ENCODE measurements at places on chromosomes 3 and 15.

DNA sequence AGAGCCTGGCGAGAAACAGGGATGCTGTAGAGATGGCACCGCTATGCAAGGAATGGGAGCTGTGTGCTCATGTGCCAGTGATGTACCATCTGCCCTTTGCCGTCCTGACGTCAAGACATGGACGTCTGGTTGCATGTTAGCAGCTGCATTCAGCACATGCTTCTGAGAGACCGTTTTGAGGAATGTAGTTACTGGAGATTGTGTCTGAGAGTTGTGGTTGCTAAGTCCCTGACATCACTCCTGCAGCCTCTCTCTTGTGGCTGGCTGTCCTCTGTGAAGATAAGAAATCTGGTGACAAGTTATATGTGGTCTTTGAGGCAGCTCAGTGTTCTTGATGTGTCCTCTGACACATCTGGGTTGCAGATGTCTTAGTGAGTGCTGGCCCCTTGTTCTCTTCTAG lies 165.1 kb downstream of the APBA2 start:
- DNase-seq = no peak

DNA sequence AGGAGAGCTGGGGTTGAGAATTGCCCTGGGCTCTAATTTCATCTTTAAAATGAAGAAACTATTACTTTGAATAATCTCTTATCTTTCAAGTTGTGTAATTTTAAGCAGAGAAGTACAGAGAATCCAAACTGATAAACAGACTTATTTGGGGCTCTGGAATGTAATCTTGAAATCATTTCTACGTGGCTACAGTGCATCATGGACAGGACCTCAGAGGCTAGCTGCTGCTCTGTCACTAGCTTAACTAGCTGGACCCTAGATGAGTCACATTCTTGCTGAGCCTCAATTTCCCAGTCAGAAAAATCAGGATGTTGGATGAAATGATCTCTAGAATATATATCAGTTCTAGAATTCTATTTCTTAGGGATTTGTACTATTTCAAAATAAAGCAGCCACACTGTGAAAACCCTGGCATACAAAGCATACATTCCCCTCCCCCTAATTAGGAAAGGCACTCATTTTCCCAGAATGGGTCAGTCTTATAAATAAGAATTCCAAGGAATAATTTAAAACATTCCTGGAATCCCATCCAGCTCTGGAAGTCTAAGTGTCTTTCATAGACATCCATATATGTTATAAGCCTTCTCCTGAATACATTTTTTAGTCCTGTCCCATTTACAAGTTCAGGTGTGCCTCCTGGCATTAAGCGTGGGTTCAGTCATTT lies 47.2 kb downstream of the RASGRP1 start:
- DNase-seq = no peak

GRCh38 chr15:84595660-84596059 lies 5.1 kb upstream of the ZSCAN2 start:
- DNase-seq = no peak

DNA sequence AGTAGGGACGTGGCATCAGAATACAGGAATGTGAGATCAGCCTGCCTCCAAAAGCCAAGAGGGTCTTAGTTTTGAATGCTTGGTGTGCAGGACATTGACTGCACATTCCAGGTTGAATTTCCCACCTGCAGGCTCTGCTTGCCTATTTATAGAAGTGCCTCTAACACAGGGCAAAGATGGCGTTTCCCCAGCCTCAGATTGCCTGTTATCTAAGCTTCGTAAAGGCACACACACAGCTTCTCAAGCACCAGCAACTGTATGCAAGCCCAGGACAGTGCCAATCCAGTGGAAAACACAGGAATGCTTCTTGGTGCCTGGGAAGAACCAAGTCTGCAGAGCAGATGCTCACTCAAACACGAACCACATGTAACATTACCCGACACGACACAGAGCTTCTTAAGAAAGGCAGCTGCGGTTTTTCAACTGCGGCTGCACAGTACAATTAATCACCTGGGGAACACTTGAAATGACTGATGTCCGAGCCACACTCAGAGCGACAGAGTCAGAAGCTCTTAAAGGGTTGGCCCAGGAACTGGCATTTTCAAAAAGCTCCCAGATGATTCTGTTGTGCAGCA lies 90.0 kb upstream of the ANKRD34C start:
- DNase-seq = peak; percentile 14

- no peak for DNase-seq
These were observed 55.0 kb downstream of the POLR2M start for GRCh38 chr15:57761562-57761961.

- DNase-seq = no peak
These were observed 379.7 kb upstream of the TGFBR2 start for GRCh38 chr3:30226601-30227151.

DNA sequence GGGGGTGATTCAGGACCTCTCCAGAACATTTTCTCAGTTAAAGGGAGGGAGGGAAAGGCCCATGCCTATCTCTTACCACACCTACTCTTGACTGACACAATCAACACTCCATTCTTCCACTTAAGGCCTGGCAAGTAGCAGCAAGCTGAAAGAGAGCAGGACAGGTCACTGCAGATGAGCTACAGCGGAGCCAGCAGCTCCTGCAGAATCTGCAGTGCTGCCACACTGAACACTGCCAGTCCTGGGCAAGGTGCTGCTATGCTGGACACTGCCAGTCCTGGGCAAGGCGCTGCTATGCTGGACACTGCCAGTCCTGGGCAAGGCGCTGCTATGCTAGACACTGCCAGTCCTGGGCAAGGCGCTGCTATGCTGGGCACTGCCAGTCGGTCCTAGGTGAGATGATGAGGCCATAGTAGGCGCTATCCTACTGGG lies 143.7 kb downstream of the MYLK start:
- DNase-seq = no peak

DNA sequence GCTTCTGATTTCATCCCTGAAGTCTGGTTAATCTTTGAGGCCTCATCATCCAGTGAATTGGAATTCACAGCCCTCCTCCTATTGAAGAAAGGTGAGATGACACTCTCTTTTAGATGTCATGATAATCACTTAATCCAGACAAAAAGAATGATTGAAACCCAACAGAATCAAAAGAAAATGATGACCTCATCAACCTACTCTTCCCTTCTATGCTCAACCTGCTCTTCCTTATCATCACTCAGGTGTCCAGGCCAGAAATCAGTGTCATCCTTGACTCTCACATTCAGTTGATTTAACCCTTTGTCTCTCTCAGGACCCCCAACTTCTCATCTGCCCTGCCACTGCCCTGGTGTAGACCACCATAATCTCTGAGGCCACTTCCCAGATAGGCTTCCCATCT lies 11.8 kb downstream of the PLA2G4E start:
- no peak for DNase-seq

DNA sequence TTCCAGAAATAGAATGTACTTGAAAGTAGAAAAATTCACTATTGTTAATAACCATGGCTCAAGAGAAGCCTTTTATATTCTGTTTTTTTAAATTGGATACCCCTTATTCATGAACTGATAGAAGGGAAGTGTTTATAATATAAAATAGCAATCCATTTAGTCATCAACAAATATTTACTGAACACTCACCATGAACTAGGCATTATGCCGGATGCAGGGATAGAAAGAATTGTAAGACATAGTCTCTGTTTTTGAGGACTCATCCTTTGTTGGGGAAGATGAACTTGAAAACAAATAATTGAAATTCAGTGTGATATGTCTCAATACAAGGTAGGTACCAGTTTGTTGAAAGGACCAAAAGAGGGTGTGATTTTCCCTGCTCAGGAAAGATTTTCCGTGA lies 160.9 kb upstream of the SATB1 start:
- DNase-seq = no peak

GRCh38 chr3:31832551-31832950 lies 148.5 kb downstream of the OSBPL10 start:
- DNase-seq = no peak

DNA sequence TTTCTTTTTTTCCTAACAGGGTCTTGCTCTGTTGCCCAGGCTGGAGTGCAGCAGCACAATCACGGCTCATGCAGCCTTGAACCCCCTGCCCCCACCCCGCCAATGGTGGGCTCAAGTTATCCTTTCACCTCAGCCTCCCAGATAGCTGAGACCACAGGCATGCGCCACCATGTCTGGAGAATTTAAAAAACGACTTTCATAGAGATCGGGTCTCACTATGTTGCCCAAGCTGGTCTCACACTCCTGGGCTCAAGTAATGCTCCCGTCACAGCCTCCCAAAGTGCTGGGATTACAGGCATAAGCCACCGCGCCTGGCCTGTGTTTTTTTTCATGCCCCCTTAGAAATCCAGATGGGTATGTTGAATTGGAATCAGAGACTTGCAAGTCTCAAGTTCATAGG lies 40.3 kb downstream of the ERICH6 start:
- no peak for DNase-seq

- DNase-seq = peak; percentile 6
These were observed 1.1 kb downstream of the NPTN start for GRCh38 chr15:73631915-73632669.
